ENCODE measurements at places on chromosomes 12 and 14. TPM values are rescaled to one million over a fixed set of nuclear protein-coding genes. Genes with fewer than 3 reads are reported as not detected.

The SLCO1C1 gene
- 1.1 TPM for total RNA-seq

The PLEKHG7 gene
- not detected for total RNA-seq

The SLC35F4 gene
- total RNA-seq = not detected

The TAS2R42 gene
- not detected for total RNA-seq

The CHD8 gene
- total RNA-seq = 27.9 TPM

The CDCA3 gene
- total RNA-seq = 0.55 TPM

The METAP2 gene
- 50.6 TPM for total RNA-seq

The SLC25A47 gene
- total RNA-seq = not detected

The VASH1 gene
- 12.4 TPM for total RNA-seq

The CELA1 gene
- not detected for total RNA-seq

The KRT71 gene
- total RNA-seq = not detected

The RACGAP1 gene
- 5.4 TPM for total RNA-seq

The SLC6A12 gene
- total RNA-seq = 1.2 TPM

The ATL1 gene
- total RNA-seq = 1.6 TPM

The OR4M1 gene
- not detected for total RNA-seq

The HRK gene
- 0.77 TPM for total RNA-seq

The MAP3K9 gene
- total RNA-seq = 1.9 TPM

The RFX4 gene
- not detected for total RNA-seq

The EXD2 gene
- 16.5 TPM for total RNA-seq

The KHNYN gene
- total RNA-seq = 20.5 TPM

The GTF2H3 gene
- 13.9 TPM for total RNA-seq

The PLA2G1B gene
- total RNA-seq = not detected

The SLC24A4 gene
- total RNA-seq = 0.36 TPM

The KRT6B gene
- total RNA-seq = not detected

The GLT1D1 gene
- total RNA-seq = 11.8 TPM

The PRH1 gene
- 5.6 TPM for total RNA-seq

The ESPL1 gene
- 0.36 TPM for total RNA-seq

The AMN gene
- total RNA-seq = not detected

The HECTD1 gene
- total RNA-seq = 137 TPM

The MYG1 gene
- 34.8 TPM for total RNA-seq

The RIMBP2 gene
- not detected for total RNA-seq

The CLECL1 gene
- total RNA-seq = not detected

The GSG1 gene
- total RNA-seq = not detected

The OAS1 gene
- total RNA-seq = 4.8 TPM

The FAM186B gene
- 0.33 TPM for total RNA-seq

The P2RX7 gene
- total RNA-seq = 1.6 TPM

The STON2 gene
- total RNA-seq = 8.3 TPM

The LRTM2 gene
- total RNA-seq = not detected

The GNB3 gene
- total RNA-seq = 7.5 TPM

The EIF4B gene
- total RNA-seq = 390 TPM

The TMEM179 gene
- 0.49 TPM for total RNA-seq

The SYNDIG1L gene
- 0.11 TPM for total RNA-seq

The POC1B gene
- total RNA-seq = 8.6 TPM

The MYF6 gene
- not detected for total RNA-seq

The OR4K5 gene
- not detected for total RNA-seq

The LYZ gene
- 30.8 TPM for total RNA-seq

The KRT74 gene
- total RNA-seq = 0.14 TPM

The GLIPR1 gene
- 7.0 TPM for total RNA-seq

The IL26 gene
- not detected for total RNA-seq

The RNASE4 gene
- 9.0 TPM for total RNA-seq
